NCI-H2171 treated with DMSO at 0.1 percent for 48 hours (cell line): ENCODE measurements at places on chromosomes 1 and 21.

DNA sequence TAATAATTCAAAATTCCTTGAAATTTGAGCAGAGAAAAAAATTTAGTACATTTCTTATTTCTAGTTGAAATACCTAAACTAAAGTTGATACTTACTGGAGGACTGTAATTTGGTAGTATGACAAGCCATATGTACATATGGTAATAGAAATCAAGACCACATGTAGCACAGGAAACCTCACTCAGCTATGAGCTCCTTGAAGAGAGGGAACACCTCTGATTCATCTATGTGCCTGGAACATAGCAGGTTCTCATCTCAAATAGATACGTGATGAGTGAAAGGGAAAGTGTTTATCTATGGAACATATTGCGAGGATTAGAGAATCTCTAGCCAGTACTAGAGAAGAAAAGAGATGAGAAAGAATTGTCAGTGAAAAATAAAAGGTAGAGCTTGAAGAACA is 47.9 kb upstream of the GNG4 start:
- DNase-seq, result no peak

- DNase-seq, result no peak
Observed at GRCh38 chr1:168408884-168409283, 128.2 kb downstream of the TBX19 start.

- no peak for DNase-seq
Observed at GRCh38 chr1:156359973-156360372, 9.0 kb upstream of the RHBG start.

DNA sequence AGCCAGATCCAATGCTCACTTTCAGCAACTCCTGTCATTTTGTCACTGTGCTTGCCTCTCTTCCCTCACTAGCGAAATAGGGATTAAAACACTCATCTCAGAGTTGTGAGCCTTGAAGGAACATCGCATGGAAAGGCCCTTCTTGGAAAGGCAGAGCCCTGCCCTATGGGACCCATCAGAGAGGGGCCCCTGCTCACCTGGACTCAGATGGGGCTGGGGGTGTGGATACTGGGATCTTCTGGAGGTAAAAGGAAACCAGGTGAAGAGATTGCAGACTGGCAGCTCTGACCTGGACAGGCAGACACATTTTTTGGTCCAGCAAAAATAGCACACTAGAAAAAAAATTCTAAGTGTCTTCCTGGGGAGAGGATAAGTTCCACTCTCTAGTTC is 54.2 kb upstream of the EPS8L3 start:
- DNase-seq, result no peak

DNA sequence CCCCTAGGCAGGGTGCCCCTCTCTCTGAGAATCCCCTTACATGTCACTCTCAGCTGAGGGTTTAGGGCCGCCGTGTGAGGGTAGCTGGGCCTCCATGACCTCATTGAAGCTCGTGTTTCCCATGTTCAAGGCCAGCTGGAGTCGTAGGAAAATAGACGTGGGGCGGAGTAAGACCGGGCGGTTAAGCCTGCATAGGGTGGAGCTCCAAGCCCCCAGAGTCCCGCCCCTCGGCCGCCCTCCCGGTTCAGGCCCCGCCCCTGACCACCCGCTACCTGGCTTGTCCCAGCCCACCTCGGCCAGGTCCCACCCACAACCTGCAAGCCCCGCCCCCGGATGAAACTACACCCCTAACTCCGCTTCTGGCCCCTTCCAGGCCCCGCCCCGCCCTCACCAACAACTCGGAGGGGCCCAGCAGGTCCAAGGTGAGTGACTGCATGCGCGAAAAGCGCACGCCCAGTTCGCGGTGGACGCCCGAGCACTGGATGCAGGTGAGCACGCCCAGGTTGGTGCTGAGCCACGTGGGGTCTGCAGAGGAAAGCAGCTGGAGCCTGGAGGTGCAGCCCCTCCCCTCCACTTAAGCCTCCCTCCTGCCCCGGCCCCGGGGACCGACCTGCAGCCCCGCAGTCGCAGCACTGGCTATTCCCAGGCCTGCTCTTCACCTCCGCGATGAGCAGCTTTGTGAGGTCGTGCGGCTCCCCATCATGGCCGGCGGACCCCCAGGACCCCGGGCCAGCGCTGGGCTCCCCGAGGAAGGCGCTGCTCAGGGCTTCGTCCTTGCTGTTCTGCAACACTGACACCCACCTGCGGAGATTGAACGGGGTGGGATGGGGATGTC is 12.2 kb upstream of the TCEA3 start:
- no peak for DNase-seq

DNA sequence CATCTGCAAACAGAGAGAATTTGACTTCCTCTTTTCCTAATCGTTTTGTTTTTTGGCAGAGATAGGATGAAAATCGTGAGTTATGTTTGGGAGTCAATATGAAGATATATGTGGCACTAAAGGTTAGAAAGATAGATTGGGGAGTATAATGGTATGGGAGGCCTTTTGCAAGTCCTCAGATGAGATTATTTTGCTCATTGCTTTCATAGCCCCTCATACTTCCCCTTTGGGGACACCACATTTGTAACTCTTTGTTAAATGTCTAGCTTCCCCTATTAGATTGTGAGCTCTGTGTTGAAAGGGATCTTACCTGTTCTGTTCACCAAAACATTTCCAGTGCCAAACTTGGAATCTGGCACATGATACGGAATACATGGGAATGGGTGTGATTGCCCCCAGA is 30.2 kb downstream of the RAVER2 start:
- DNase-seq, result no peak

- DNase-seq, result no peak
Observed at GRCh38 chr1:164712131-164713036, 153.4 kb downstream of the PBX1 start.

DNA sequence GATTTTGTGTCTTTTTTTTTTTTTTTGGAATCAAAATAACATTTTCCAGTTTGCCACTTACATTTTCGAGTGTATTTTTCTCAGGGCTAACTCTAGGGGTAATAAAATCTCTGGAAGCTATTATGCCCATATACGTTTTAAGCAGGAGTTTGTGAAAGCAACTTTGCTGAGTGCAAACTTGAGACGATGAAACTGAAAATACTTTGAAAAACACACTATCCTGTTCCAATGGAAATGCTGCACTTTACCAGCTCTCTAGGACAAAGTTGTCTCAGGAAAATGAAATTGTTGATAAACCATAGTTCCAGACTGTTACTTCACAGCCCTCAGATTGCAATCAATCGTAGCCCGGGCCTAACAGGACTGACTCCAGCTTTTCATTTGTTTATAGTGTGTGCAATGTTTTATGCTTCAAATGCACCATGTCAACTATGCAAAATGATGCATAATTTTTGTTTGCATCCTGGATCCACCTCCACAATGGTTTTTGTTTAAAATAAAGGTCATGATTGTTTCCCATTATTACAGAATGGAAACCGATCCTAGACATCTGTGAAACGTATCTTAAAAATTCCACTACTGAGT is 220.6 kb upstream of the PKN2 start:
- no peak for DNase-seq

- no peak for DNase-seq
Observed at GRCh38 chr1:60703155-60703554, 379.2 kb upstream of the NFIA start.

GRCh38 chr1:184743062-184743756 is 11.4 kb downstream of the EDEM3 start:
- no peak for DNase-seq

GRCh38 chr1:157472959-157473358 is 79.4 kb downstream of the FCRL5 start:
- DNase-seq, result no peak

GRCh38 chr1:28297826-28298225 is 31.0 kb upstream of the MED18 start:
- DNase-seq, result no peak

DNA sequence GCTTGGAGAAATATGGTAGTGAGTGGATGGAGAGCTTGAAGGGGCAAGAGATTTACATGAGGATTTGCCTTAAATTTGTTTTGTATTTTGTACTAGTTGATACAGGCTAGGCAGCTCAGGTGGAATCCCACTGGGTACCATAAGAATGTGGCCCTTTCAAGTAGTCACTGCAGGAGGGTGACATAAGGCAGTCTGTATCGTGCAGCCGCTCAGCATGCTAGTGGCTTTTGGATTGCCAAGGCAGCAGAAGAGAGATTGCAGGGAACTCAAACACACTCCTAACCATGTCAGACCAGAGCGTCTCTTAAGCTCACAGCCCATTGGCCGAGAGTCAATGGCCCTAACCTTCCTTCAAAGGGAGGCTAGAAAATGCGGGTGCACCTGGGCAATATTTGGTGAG is 420.0 kb downstream of the ADGRL2 start:
- DNase-seq, result no peak

DNA sequence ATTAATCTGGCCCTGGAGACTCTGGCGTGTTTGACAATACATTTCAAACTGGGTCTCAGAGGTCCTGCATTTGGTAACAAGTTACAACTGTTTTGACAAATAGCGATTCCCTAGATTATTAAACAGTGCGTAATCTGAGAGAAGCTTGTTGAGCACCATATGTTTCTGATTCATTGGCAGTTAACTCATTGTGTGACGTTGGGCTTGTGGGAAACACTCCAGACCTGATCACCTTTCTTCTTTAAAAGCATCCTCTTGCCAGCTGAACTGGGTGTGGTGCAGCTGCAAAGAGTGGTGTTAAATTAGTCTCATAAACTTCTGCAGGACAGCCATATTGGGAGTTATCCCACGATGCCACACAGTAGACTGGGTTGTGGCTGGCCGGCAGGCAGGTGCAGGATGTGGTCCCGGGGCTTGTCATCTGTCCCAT is 82.7 kb downstream of the CDC7 start:
- peak; percentile 82 for DNase-seq

GRCh38 chr1:172429331-172430127 is 9.0 kb downstream of the C1orf105 start:
- peak; percentile 67 for DNase-seq

DNA sequence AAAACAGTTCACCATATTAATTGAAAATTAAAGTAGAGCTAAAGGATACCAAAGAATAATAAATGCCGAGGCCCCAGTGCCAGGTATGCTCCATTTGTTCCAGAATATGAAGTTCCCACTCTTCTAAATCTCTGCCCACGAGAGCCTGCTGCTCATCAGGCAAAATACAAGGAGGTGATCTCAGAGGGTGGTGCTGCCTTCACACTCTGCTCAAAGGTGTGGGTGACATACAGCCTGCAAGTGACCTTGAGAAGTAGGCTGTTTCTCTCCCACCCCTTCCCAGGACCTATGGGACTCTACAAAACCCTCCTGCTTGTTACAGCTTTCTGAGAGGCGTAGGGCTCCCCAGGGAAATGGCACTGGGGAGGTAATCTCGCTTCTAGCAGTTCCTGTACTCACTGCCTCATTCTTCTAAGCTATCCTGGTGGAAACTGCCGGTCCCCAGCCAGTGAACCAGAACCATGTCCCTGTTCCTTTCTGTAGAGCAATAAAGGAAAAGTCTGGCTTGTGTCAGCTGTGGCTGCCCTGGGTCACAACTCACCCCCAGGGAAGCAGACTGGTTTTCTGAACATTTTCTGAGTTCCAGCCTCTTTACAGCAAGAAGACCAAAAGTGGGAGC is 26.9 kb upstream of the DPT start:
- no peak for DNase-seq

DNA sequence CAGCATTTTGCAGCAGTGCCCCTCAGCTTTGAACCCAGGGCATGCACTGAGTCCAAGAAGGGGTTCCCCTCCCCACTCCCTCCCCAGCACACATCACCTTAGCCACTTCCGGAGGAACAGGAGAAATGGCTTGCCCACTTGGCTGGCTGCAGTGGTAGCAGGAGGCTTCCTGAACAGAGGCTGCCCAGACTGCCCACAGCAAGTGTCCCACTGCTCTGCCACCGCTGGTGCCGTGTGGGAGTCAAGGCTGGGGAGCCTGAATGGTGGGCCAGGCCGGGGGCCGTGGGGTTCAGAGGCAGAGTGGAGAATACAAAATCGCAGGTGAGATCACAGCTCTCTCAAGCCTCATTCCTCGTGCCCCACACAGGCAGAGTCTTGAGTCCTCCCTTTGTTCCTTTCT is 34.5 kb downstream of the CD247 start:
- no peak for DNase-seq

GRCh38 chr21:28865488-28866186 is 127.0 kb downstream of the LTN1 start:
- DNase-seq, result no peak

DNA sequence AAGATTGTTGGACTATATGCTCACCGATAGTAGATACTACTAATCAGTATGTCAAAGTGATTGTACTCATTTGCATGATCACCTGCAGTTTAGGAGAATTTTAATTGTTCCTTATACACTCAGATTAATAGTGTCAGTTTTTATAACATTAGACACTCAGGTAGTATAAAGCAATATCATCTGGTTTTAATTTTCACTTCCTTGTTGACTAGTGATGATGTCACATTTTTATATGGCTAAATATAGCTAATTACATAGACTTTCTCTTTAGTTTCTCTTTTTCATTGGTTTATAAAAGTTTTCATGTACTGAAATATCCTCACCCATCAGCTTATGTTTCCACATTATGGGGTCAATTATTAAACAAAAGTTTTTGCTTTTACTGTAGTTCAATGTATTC is 1332.4 kb upstream of the ADGRL2 start:
- DNase-seq, result no peak

- no peak for DNase-seq
Observed at GRCh38 chr1:93347334-93347899, 1.7 kb downstream of the DR1 start.

- DNase-seq, result no peak
Observed at GRCh38 chr1:108639899-108640560, 20.9 kb downstream of the HENMT1 start.

- no peak for DNase-seq
Observed at GRCh38 chr1:207112616-207113296, 8.7 kb downstream of the C4BPA start.

- DNase-seq, result no peak
Observed at GRCh38 chr1:12627296-12627695, 9.3 kb upstream of the DHRS3 start.

GRCh38 chr1:9894115-9894514 is 16.0 kb downstream of the CTNNBIP1 start:
- no peak for DNase-seq

GRCh38 chr1:78420181-78420580 is 70.6 kb upstream of the PTGFR start:
- no peak for DNase-seq

DNA sequence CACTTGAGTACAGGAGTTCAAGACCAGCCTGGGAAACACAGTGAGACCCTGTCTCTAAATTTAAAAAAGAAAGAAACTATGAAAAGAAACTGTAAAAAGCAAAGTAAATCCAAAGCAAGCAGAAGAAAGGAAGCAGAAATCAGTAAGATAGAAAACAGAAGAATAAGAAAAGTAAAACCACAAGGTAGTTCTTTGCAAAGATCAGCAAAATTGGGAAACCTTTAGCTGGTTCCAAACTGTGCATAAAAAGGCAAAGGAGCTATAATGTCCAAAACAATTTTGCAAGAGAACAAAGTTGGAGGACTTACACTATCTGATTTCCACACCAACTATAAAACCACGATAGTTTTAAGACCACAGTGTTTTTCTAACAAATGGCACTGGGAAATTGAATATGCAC is 218.8 kb downstream of the RPS6KC1 start:
- no peak for DNase-seq

DNA sequence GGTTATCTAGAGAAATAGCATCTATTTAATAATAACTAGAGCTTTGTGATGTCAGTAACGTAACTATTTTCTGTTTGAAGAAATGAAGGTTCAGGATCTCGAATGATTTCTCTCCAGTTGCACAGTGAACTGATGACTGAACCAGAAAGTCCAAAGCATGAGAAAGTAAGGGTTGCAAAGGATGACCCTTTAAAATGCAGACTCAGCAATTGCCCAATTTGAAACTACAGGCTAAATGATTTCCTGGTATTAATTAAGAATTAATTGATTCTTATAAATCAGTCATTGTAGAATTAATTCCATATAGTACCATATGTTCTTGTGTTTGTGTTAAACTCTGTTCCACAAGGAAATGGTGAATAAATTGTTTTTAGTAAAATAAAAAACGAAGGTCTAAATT is 318.6 kb downstream of the NFIA start:
- DNase-seq, result no peak

- DNase-seq, result no peak
Observed at GRCh38 chr1:65955071-65955470, 162.4 kb downstream of the PDE4B start.
